ENCODE measurements at places on chromosomes 12 and 14. TPM values are rescaled to one million over a fixed set of nuclear protein-coding genes. Genes with fewer than 3 reads are reported as not detected.

DNA sequence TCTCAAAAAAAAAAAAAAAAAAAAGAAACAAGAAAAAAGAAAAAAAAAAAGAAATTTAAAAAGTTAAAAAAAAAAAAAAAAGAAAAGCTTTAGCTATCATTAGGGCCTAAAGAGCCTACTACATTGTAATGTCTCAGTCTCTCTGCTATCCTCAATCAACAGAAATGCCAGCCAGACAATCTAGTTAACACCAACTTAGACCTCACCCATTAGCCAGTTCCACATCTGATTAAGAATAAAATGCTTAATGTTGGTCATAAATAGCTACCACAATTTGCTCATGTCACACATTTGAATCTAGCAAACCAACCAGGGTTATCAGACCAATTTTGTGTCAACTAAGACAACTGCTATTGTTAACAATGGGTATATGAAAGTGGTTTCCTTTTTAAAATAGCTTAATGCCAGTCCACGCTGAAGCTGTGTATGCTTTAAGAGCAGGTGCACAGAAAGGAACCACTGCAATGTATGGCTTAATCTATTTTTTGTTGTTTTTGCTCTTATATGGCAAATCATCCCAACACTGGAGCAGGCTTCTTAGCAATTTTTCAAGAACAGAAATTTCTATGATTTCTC, 45.5 kb upstream of the SELPLG start:
- ATAC-seq = no peak

- no peak for ATAC-seq
Measured at GRCh38 chr12:55663391-55663790, 26.7 kb downstream of the OR10P1 start.

DNA sequence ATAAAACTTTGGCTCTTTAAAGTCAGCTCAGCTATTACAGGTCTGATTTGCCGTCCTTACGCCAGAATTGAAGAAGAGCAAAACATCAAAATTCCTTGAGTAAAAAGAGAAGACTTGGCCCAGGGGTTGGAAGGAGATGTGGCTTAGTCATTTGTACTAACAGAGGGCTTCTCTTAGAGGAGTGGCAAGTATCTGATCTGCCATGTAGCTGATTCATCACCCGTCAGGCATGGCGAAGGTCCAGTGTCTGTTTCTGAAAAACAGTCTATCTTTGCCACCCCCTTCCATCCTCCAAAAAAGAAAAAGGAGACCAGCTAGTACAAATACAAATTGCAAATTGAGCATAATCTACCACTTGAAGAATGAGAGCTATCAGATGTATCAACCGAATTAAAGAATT, 91.9 kb downstream of the RAD52 start:
- ATAC-seq = peak; percentile 77

DNA sequence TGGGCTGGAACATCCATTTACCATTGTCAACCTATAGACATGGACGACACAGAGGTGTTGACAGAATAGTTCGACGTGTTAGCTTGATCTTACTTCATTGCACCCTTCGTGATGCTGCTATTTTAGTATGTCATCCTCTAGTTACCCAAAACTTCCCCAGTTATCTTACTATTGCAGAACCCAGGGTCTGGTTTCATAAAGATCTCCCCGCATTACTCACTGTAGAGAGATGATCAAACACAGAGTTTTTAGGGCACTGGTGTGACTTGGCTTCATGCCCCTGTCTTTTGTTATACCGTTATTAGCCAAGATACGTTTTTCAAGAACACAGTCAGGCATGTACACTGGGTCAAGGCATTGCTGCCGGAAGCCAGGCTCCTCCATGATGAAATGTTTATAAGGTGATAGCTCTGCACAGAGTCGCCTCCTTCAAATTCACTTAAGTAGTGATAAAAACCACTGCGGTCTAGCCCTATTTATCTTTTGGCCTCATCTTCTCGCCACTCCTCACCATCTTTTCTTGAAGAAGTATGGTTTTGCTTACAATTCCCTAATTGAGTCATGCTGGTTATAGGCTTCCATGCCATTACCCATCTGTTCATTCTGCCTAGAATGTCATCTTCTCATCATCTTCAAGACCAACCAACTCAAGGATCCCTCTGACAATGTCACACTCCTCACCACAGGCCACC, 1127.9 kb downstream of the VRK1 start:
- no peak for ATAC-seq

DNA sequence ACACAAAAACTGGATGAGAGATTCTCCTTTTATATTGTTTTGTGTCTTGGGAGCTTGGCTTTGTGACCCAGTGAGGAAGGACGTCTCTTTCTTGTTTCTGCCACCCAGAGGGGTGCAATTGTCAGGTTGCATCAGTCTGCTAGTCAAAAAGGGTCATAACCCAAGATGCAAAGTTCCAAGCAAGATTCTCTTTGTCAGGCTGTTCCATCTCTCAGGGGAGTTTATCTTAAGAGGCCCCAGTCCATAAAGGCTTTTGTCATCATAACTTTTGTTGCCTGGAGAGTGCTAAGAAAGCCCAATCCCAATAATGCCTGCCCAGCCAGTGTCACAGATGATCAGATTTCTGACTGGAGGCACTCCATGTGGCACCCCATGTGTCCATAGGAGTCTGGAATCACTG, 444.9 kb downstream of the TRHDE start:
- ATAC-seq = no peak

- ATAC-seq = no peak
Measured at GRCh38 chr14:81459912-81460311, 59.8 kb upstream of the STON2 start.

DNA sequence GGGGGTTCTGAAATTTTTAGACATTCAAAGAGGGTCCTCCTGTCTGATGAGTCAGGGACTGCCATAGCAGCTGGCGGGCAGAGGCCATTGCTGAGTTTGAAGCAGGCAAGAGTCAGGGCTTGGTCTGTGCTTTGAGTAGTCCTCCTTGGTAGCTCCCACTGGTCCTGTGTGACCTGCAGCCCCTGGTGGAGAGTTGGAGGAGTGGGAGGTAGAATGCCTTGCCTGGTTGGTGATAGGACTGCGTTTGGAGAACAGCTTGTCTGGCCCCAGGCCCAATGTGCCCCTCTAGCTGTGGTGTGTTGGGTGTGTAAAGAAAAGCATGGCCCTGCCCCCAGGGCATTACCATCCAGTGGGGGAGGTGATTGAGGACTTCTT, 116.7 kb downstream of the BEGAIN start:
- no peak for ATAC-seq

- no peak for ATAC-seq
Measured at GRCh38 chr12:103462675-103463074, 33.1 kb downstream of the C12orf42 start.

SAMD15 gene
- not detected for total RNA-seq

All from gastroesophageal sphincter (tissue), 4 donors.